Tibial artery (tissue), 4 donors: ENCODE measurements at places on chromosomes 5 and 9.

- no peak for DNase-seq
- no peak overlapping the region for H3K27ac ChIP-seq
- no peaks in the 10 kb centered on the region for H3K27me3 ChIP-seq
- H3K4me1 ChIP-seq: no peaks in the 10 kb centered on the region
- peaks cover 8% of the 10 kb centered on the region for H3K36me3 ChIP-seq
- no peak overlapping the region for H3K4me3 ChIP-seq
Observed at GRCh38 chr5:40780199-40780598, 18.0 kb downstream of the PRKAA1 start.

DNA sequence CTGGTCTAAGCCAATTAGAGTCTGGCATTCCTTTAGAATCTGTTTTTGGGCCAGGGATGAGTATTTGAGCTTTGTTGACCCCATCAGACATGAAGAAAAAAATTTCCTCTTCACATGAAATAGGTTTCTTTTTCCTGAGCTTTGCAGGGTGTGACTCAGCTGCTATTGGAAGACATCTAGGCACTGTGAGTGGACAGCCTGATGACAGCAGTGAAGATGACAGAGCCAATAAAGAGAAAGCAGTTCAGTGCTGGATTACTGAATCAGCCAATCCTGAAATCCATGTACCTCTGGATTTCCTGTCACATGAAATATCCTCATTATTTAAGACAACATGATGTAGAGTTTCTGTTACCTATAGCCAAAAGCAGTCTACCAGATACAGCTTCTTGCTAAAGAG lies 51.3 kb upstream of the GRIA1 start:
- H3K4me3 ChIP-seq: no peak overlapping the region
- H3K36me3 ChIP-seq: no peaks in the 10 kb centered on the region
- H3K4me1 ChIP-seq: no peaks in the 10 kb centered on the region
- H3K27ac ChIP-seq: no peak overlapping the region

DNA sequence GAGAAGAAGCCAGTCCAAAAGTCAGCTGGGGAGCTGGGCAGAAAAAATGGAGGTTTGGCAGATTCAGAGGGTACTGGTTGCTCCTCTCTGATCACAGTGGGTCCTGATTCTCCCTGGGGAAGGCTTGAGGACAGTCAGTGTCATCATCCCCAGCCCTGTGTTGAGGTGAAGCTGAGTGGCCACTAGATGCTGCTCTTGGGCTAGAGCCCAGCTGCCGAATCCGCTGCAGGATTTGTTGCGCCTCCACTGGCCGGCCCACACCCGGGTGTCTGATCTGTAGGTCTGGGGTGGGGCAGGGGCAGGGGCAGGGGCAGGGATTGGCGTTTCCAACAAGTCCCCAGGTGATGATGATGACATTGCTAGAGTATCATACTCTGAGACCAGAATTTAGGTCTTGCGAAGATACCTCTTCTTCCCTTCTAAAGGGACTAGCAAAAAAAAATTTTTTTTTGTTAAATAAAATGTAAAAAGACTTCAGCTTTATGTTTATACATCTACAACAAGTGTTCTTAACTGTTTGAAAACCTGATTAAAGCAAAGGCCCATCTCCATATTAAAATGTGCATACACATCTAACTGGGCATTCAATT lies 106.8 kb downstream of the PDE6A start:
- H3K36me3 ChIP-seq: peaks cover 13% of the 10 kb centered on the region
- no peaks in the 10 kb centered on the region for H3K4me1 ChIP-seq
- H3K27me3 ChIP-seq: no peaks in the 10 kb centered on the region
- H3K27ac ChIP-seq: no peak overlapping the region

GRCh38 chr5:12284604-12285003 lies 380.4 kb upstream of the CTNND2 start:
- H3K27me3 ChIP-seq: no peaks in the 10 kb centered on the region
- H3K4me1 ChIP-seq: no peaks in the 10 kb centered on the region
- no peaks in the 10 kb centered on the region for H3K36me3 ChIP-seq
- H3K27ac ChIP-seq: no peak overlapping the region

DNA sequence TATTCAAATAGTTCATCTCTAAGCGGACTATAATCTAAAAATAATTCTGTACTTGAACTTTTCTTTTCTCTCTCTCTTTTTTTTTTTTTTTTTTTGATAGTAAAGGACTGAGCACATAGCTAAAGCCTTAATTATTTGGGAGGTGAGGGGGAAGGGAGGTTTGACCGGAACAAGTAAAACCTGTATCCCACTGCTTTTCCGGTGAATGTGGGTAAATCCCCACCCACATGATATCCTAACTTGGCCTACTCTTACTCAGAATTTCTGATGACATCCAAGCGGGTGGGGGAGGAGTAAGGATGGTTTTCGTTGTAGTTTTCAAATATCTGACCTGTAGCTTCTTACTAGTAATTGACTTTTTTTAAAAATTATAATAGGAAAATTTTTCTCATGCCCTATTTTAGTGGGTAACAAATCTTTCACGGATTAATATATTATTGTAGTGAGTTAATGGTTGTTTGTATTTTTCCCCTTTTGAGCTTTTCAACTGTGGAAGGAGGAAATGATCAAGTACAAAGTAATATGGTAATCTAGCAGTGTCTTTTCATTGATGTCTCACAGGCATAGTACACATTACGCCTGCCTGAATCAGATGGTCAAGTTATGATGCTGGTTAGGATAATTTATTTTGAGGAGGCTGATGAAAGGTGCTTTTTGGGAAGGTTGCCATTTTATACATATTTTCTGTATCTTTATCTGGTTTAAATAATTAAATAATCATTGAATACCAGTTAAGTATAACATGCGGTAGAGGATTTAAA lies 2.2 kb upstream of the ELL2 start:
- H3K4me1 ChIP-seq: peaks cover 6% of the 10 kb centered on the region
- H3K27ac ChIP-seq: peak overlapping the region; percentile 97
- no peaks in the 10 kb centered on the region for H3K27me3 ChIP-seq
- H3K4me3 ChIP-seq: no peak overlapping the region

- peak overlapping the region; percentile 53 for H3K4me3 ChIP-seq
- no peaks in the 10 kb centered on the region for H3K27me3 ChIP-seq
Observed at GRCh38 chr5:36300191-36300926, 1.3 kb downstream of the RANBP3L start.

DNA sequence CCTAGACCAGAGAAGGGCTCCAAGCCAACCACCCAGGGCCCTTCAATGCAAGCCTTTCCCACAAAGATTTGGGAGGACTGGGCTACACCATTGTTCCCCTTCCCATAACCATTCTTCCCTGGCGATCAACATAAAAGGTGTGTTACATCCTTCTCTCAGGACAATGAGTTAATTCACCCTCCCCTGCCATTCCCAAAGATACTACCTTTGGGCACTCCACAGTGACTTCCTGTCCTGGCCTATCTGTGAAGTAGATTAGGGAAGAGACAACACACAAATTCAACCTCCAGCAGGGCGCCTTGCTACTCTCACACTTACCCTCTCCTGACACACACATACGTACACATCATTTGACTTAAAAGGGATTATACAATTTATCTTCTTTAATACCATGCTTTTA lies 23.2 kb upstream of the IL17B start:
- H3K36me3 ChIP-seq: peaks cover 1% of the 10 kb centered on the region
- H3K4me3 ChIP-seq: no peak overlapping the region
- DNase-seq: peak; percentile 39
- no peak overlapping the region for H3K27ac ChIP-seq
- H3K27me3 ChIP-seq: no peaks in the 10 kb centered on the region
- H3K4me1 ChIP-seq: peaks cover 61% of the 10 kb centered on the region

GRCh38 chr5:73865315-73865714 lies 239.3 kb downstream of the ARHGEF28 start:
- DNase-seq: no peak
- H3K4me1 ChIP-seq: peaks cover 20% of the 10 kb centered on the region
- H3K36me3 ChIP-seq: peaks cover 11% of the 10 kb centered on the region

DNA sequence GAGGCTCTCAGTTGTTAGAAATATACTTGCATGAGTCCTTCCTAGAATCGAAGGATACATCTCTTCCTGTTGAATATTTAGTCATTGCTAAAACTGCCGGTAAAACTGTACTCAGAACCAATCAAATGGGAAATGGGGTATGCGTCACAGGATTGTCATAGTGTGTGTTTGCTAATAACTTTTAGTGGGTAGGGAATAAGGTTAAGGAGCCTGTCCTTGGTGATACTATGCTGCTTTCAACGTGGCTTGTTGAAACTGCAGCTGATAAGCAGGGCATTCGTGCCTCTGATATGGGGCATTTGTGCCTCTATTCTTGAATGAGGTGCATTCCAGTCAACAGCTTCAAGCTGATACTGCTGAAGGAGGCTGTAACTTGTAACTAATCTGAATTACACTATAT lies 26.6 kb downstream of the HABP4 start:
- DNase-seq: no peak
- H3K4me1 ChIP-seq: no peaks in the 10 kb centered on the region
- no peaks in the 10 kb centered on the region for H3K27me3 ChIP-seq

DNA sequence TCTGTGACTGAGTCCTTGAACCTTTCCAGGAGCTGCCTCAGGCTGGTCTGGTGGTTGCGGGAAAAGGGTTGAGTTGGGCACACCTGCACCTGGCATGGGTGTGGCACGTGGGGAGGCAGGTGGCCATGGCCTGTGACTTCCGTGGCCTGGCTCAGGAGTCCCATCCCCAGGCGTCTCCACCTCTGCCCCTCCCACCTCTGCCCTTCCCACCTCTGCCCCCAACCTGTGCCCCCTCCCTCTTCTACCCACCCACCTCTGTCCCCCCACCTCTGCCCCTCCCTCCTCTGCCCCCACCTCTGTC lies 1.9 kb upstream of the QRFP start:
- H3K4me3 ChIP-seq: no peak overlapping the region
- H3K27ac ChIP-seq: no peak overlapping the region
- DNase-seq: no peak
- peaks cover 9% of the 10 kb centered on the region for H3K36me3 ChIP-seq
- peaks cover 56% of the 10 kb centered on the region for H3K27me3 ChIP-seq

GRCh38 chr5:178104492-178104891 lies 8.8 kb upstream of the N4BP3 start:
- no peak for DNase-seq
- no peak overlapping the region for H3K4me3 ChIP-seq
- H3K27ac ChIP-seq: no peak overlapping the region
- H3K4me1 ChIP-seq: peaks cover 18% of the 10 kb centered on the region
- peaks cover 14% of the 10 kb centered on the region for H3K27me3 ChIP-seq
- H3K36me3 ChIP-seq: no peaks in the 10 kb centered on the region

DNA sequence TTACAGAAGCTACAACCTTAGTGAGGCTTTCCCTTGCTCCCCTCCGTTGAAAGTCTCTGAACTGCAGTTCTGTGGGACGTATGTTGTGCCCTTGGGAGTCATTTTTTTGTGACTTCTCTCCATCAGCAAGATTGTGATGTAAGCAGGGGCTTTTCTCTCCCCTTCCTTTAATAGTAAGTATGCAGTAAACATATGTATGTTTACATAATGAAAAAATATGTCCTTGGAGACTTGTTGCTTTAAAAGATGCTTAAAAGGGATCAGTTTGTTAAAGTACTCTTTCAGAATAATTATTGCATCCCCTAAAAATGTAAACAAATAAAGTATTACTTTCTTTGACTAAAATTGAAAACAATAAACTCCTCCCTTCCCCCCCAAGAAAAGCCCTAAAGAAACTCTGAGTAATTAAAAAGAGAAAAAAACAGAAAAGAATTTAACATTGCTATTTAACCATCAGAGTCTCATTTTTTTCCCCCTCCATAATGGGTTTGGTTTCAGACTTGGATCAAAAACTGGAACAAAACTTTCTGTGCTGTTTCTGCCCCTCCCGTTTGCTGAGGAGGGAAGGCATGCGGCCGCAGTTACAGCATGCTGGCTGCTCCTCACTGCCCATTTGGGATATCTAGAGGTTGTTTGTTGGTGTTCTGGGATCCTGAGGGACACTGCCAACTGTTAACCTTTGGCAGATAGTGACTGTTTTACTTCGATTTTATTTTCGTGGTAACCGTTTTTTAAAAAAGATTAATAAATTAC lies 40.2 kb downstream of the TRIO start:
- H3K4me1 ChIP-seq: no peaks in the 10 kb centered on the region
- peak overlapping the region; percentile 90 for H3K27ac ChIP-seq
- H3K27me3 ChIP-seq: no peaks in the 10 kb centered on the region
- peak overlapping the region; percentile 26 for H3K4me3 ChIP-seq
- peak; percentile 59 for DNase-seq
- no peaks in the 10 kb centered on the region for H3K36me3 ChIP-seq

- no peak overlapping the region for H3K27ac ChIP-seq
- H3K27me3 ChIP-seq: no peaks in the 10 kb centered on the region
- H3K36me3 ChIP-seq: no peaks in the 10 kb centered on the region
- no peak overlapping the region for H3K4me3 ChIP-seq
- no peak for DNase-seq
- H3K4me1 ChIP-seq: no peaks in the 10 kb centered on the region
Observed at GRCh38 chr5:63564789-63565188, 397.5 kb downstream of the HTR1A start.

- H3K4me3 ChIP-seq: no peak overlapping the region
- H3K4me1 ChIP-seq: no peaks in the 10 kb centered on the region
- no peaks in the 10 kb centered on the region for H3K36me3 ChIP-seq
- DNase-seq: no peak
- no peak overlapping the region for H3K27ac ChIP-seq
Observed at GRCh38 chr5:113205323-113205722, 228.7 kb downstream of the DCP2 start.

DNA sequence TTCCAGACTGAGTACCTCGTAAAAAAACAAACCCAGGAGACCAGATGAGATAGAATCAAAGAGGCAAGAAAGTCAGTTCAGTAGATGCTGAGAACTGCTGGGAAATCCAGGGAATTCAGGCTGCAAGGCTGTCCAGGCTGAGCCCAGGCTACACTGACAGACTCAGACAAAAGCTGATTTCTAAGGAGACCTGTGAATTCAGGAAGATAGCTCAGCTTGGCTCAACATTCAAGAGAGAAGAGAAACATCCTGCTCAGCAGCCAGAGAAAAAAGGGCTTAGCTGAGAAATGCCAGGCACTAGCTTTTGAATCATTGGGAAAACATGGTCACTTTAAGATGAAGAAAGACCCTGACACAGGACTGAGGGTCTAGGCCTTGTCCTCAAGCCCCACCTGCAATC lies 118.2 kb upstream of the SLC44A1 start:
- no peak for DNase-seq
- H3K4me1 ChIP-seq: no peaks in the 10 kb centered on the region

DNA sequence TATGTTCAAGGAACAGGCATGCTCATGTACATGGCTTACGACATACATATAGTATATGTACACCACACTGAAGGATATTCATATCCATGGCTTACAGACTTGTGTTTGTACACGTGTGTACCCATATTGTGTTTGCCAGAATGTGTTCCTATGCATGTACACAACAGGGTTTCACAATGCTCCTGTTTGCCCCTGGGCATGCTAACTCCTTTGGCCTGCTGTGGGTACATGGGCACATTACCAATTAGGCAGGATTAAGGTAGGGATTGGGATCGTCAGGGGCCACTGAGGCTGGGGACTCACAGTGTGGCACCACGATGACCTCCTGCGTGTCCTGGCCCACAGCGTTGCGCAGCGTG lies 26.2 kb downstream of the PDGFRB start:
- H3K4me1 ChIP-seq: no peaks in the 10 kb centered on the region
- peaks cover 85% of the 10 kb centered on the region for H3K36me3 ChIP-seq

GRCh38 chr9:121782514-121783110 lies 131.2 kb downstream of the DAB2IP start:
- no peak overlapping the region for H3K27ac ChIP-seq
- no peaks in the 10 kb centered on the region for H3K27me3 ChIP-seq
- peak; percentile 56 for DNase-seq
- H3K4me3 ChIP-seq: no peak overlapping the region
- no peaks in the 10 kb centered on the region for H3K4me1 ChIP-seq
- H3K36me3 ChIP-seq: peaks cover 31% of the 10 kb centered on the region

GRCh38 chr5:150809363-150809762 lies 30.8 kb downstream of the SMIM3 start:
- H3K27ac ChIP-seq: no peak overlapping the region
- no peaks in the 10 kb centered on the region for H3K36me3 ChIP-seq
- DNase-seq: no peak
- no peaks in the 10 kb centered on the region for H3K4me1 ChIP-seq
